ENCODE measurements at places on chromosomes 16 and 17. TPM values are rescaled to one million over a fixed set of nuclear protein-coding genes. Genes with fewer than 3 reads are reported as not detected.

GRCh38 chr17:11302401-11303186 is 61.6 kb downstream of the SHISA6 start:
- H3K4me3 ChIP-seq = no peak overlapping the region
- no peak overlapping the region for H3K27ac ChIP-seq
- H3K4me1 ChIP-seq = no peaks in the 10 kb centered on the region
- no peaks in the 10 kb centered on the region for H3K27me3 ChIP-seq
- H3K36me3 ChIP-seq = no peaks in the 10 kb centered on the region

GRCh38 chr17:46869975-46870803 is 18.8 kb downstream of the WNT9B start:
- no peak for DNase-seq
- H3K36me3 ChIP-seq = no peaks in the 10 kb centered on the region
- no peaks in the 10 kb centered on the region for H3K4me1 ChIP-seq
- no peaks in the 10 kb centered on the region for H3K27me3 ChIP-seq

DNA sequence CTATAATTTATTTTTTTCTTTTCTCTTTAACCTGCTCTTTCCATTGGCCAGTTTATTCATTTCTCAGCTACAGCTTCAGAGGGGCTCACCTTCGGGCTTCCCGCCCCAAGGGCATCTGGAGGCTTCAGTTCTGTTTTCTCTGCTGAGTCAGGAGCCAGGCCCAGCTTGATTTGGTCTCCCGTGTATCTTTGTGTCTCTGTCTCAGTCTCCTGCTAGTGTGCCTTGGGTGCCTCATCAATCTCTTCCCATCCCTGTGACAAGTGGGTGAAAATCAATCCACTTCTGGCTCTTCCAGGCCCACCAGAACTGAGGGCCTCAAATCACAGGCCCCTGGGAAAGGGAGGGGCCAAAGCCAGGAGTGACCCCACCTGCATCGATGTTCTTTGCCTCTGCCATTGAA is 72.1 kb downstream of the CCDC182 start:
- no peak overlapping the region for H3K27ac ChIP-seq
- H3K36me3 ChIP-seq = peaks cover 9% of the 10 kb centered on the region
- H3K4me3 ChIP-seq = no peak overlapping the region
- H3K27me3 ChIP-seq = no peaks in the 10 kb centered on the region

Gene TMED6
- polyA plus RNA-seq = 2.5 TPM

Gene KCNJ2
- 0.91 TPM for polyA plus RNA-seq

Measured in adrenal gland (tissue), 19 donors.